ENCODE measurements at places on chromosomes 16 and 17.

- peak; percentile 29 for DNase-seq
Measured at GRCh38 chr16:17885659-17886207, 415.0 kb upstream of the XYLT1 start.

GRCh38 chr17:77235370-77235941, 94.7 kb downstream of the SEC14L1 start:
- DNase-seq = peak; percentile 37

GRCh38 chr17:44687756-44688155, 1.8 kb downstream of the CCDC43 start:
- no peak for DNase-seq

- DNase-seq = no peak
Measured at GRCh38 chr17:1797323-1797722, 32.4 kb downstream of the SMYD4 start.

DNA sequence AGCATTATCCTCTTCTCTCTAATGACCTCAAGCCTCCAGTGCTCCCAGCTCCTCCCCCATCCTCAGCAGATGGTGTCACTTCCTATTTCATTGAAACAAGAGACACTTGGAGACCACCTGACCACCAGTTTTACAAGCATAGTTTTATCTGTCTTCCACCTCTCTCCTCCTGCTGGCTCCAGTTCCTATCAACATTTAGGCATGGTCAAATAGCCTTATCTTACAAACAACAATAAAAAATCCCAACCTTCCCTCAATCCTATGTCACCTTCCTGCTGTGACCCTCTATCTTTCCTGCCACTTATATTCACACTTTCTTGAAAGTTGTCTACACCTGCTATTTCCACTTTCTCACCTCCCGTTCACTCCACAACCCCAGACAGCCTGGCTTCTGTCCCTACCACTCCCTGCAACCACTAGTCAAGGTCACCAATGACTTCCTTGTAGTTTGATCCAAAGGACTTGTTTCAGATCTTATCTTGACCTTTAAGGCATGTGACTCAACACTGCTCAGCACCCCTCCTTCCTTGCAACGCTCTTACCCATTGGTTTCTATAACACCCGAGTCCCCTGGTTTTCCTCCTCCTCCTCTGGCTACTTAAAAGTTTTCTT, 4.3 kb upstream of the NTN1 start:
- DNase-seq = no peak

GRCh38 chr16:86899757-86900156, 321.4 kb downstream of the FOXL1 start:
- no peak for DNase-seq

- no peak for DNase-seq
Measured at GRCh38 chr16:7332611-7333010, at the start of gene RBFOX1. RBFOX1 (plus strand) TSS chr16:7332845.

DNA sequence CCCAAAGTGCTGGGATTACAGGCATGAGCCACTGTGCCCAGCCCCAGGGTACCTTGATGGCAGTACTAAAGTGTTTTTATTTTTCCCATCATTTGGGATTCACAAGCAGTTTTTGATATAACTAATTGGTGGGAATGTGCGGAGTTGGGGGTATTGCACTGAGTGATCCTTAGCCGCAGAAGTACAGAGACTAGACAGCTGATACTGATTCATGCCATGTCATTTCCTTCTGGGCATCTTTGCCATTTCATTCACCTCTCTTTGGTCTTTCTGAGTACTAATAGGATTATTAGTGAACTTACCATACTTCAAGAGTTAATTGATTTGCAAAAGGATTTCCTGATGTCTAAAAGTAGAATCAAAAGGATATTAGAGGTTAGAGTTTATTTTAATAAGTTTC, 9.7 kb downstream of the NMT1 start:
- DNase-seq = no peak

DNA sequence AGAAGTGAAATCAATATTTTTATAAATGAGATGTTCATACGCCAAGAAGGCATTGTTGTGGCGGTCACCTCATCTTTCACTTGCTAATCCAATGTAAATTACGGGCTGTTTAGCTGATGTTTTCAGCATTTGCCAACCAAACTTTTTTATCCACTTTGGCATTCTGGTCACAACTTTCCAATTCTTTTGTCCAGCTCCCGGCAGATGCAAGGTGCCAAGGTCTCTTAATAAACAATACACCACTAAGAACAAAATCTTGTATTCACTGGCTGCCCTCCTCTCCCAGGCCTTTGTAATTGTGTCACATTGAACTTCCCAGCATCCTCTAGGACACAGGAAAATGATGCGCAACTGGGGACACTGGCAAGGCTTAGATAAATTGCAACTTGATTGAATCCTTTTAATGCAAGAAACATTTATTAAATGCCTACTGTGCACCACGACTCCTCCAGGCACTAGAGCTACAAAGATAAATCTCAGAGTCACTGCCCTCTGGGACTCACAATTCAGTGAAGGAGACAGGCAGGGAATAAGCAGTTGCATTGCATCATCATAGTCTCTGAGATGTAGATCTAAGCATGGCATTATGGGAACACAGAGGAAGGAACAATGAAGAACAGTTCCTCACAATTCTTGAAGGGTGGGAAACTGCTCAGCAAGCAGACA, 165.4 kb upstream of the C16orf82 start:
- no peak for DNase-seq

- DNase-seq = no peak
Measured at GRCh38 chr16:72487283-72487682, 315.3 kb upstream of the PMFBP1 start.

DNA sequence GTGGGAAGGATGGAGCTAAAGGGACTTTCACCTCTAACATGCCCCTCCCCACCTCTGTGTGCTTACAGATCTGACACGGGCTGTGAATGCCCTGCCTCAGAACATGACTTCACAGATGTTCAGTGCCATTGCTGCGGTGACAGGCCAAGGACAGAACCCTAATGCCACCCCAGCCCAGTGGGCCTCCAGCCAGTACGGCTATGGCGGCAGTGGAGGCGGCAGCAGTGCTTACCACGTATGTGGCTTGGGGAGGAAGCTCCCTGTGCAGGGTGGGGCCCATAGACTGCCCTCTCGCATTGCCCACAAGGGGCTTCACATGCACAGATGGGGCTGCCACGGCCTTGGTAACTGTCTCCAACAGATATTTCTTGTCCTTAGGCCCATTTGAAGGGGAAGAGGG, 11.4 kb downstream of the PROCA1 start:
- no peak for DNase-seq

DNA sequence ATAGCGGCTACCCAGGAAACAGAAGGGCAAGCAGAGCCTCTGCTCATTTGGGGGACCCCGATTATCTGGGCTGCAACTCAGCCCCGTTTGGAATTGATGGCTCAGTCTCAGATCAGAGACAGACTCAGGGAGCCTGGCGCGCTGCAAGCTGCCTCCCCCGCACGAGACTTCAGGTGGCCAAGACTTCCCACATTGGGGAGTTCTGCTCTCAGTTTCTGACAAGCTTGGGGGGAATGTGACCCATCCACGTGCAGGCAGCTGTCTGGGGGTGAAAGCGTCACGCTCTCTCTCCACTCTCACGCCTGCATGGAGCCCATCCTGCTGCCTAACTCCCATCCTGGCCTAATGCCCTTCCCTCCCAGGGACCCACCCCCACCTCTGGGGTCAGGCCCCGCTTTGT, 157.6 kb upstream of the GSE1 start:
- DNase-seq = no peak

GRCh38 chr17:75843577-75844529, at the start of gene UNC13D:
UNC13D (minus strand) TSS chr17:75844404; CDS start chr17:75844337, 67 bp downstream.
- DNase-seq = no peak

DNA sequence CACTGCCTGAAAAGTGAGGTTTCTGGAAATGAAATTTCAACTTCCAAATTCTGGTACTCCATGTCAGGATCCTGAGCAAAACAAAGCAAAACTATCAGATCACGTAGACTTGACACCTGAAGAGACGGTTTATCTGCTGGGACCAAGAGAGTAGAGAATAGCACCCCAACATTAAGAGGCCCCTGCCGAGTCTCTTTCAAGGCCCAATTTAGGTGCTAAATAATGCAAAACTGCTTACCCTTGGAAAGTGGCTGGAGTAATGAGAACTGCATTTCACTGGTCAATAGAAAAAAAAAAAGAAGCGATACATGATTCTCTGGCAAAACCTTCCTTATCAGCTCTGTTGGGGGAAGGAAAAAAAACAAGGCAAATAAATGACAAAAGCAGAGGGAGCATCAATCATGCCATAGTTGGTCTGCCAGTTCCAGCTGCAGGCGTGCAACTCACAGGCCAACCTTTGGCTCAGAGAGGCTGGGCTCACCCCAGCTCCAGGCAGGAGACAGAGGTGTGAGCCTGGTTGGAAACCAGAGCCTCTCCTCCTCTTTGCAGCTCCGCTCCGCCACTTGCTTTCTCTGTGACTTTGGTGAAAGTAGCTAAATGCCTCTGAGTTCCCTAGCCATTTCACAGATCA, 595.2 kb downstream of the TOX3 start:
- DNase-seq = no peak

- no peak for DNase-seq
Measured at GRCh38 chr16:79959226-79959625, 358.7 kb upstream of the MAF start.

- no peak for DNase-seq
Measured at GRCh38 chr17:39200070-39200879, at the start of gene RPL19. RPL19 (plus strand) TSS chr17:39200283; CDS start chr17:39200345, 62 bp downstream.

- DNase-seq = no peak
Measured at GRCh38 chr16:63921737-63922295, 1200.0 kb downstream of the CDH11 start.

DNA sequence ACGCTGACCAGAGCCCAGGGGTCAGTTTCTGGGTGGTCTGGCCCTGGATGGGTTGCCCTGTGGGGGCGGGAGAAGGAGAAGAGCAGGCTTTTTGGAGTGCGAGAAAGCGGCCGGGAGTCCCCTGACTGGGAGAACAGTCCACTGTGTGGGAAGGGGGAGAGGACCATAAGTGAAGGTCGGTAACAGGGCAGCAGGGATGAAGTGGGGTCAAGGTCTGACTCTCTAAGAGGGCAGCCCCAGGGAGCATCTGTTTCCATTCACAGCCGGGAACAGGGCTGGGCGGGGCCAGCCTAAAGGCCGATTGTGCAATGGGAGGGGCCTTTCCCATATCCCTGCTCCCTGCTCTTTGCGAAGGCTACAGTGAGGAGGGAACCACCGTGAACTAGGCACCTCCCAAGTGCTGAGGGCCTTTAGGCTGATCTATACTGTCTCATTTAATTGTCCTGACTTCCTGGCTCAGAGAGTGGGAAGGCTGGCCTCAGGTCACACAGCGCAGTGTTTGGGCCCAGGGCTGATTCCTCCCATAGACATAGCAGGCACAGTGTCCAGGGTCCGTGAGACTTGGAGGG, 10.4 kb upstream of the WFDC1 start:
- DNase-seq = no peak

GRCh38 chr17:17814162-17815061, 22.4 kb downstream of the SREBF1 start:
- DNase-seq = no peak

Measured in astrocyte of the cerebellum (primary cell).